ENCODE measurements at places on chromosomes 11 and 22.

DNA sequence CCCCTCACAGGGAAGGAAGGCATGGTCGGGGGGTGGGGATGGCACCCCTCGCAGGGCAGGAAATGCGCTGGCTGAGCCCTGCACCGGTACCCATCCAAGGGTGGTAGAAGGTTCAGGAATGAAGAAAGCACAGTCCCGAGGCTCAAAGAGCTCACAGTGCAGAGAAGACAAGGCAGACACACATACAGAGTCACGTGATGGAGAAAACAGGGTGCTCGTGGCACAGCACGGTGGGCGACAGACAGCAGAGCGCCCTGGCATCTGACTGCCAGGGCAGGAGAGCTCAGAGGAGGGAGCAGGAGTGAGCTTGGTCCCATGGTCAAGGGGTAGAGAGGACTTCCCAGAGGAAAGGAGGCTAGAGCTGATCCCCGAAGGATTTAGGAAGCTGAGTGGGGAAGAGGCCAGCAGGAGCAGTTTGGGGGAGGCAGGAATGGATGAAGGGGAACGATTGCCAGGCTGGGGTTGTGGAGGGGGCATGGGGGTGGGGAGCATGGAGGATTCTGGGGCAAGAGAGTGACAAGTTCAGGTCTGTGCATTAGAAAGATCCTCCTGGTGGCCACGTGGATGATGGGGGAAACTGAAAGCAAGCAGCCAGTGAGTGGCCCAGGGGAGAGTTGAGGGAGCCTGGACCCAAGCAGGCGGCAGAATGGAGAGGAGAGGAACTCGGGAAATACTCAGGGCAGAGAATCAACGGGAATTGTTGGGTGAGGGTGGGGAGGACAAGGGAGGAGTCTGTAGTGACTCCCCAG lies 43.9 kb downstream of the PDE2A start:
- DNase-seq, result peak; percentile 42

- no peak for DNase-seq
Measured at GRCh38 chr11:65639623-65640482, 2.0 kb downstream of the SIPA1 start.

DNA sequence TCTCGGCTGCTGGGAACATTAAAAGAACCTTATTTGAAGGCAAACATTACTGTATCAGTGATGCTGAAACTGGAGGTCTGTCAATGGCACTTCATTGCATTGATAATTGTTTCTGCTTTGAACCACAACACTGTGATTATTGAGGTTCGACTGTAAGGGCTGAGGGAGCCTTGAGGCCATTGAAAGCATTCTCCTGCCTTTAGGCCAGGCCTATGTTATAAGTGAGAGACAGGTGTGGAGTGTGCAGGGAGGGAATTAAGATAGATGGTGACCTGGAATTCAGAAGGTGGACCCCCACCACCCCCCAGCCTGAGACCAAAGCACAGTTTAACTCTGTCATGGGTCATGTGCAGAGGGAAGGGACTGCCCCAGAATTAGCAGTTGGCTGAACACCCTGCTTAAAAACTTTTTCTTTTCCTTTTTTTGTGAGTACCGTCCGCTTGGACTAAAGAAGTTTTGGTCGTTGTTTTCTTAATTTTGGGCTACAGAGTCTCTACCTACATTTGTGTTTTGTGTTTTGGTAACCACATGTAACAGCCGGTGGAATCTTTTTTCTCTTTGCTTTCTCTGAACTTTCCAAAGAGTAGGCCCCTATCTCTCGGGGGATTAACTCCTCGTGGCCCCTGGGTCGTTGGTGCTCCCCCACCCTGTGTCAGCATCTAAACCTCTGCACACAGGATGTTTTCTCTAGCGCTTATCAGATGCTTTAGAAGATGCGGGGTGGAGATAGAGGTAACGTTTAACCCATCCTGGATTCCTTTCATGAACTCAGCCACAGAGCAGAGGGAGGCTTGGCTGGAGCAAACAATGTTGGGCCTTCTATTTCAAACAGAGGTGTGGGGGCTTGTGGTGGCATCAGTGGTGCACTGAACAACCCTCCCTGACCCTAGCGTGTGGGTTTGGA lies 43.7 kb downstream of the ZBTB16 start:
- no peak for DNase-seq

DNA sequence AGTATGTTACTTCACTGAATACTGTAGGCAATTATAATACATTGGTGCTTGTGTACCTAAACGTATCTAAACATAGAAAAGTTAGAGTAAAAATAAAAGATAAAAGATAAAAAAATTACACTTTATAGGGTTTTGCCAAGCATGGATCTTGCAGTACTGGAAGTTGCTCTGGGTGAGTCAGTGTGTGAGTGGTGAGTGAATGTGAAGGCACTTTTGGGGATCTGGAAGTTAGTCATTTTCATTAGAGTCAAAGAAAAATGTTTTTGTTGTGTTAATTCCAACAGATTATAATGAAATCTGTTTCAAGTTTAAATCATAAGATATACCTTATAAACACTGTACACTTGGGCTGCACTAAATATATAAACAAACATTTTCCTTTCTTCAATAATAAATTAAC lies 3.3 kb downstream of the SLC22A25 start:
- DNase-seq, result no peak

- no peak for DNase-seq
Measured at GRCh38 chr11:123426789-123427188, 3.3 kb upstream of the GRAMD1B start.

- no peak for DNase-seq
Measured at GRCh38 chr22:40218723-40219294, 41.1 kb downstream of the TNRC6B start.

DNA sequence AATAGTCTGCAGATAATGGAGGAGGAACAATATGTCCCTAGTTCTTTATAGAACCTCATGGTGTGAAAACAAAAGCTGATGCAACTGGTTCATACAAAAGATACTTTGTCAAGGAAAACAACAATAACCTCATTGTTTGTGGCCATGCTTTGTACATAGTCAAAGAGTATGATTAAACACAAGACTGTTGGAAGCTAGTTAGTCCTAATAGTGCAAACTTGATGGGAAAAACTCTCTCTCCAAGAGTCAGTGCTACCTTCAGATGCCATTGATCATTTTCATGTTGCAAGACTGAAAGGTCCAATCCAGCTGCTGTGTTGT lies 20.1 kb upstream of the PLAAT2 start:
- no peak for DNase-seq

DNA sequence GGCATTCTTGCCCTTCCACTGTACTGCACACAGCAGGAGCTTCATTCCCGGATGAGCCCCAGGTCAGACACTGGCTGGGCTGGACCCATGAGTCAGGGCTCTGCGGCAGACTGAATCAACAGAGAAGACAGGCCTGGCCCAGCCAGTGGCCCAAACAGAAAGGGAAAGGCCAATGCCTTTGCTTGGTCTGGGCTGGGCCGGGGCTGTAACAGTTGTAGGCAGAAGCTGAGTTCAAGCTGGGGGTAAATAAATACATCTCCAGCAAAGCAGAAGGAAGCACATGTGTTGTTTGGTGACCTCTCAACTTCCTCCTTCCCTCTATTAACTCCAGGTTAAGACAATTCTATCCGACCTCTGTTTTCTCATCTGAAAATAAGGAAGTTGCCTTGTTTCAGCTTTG lies 1.8 kb upstream of the SMIM35 start:
- DNase-seq, result peak; percentile 32

DNA sequence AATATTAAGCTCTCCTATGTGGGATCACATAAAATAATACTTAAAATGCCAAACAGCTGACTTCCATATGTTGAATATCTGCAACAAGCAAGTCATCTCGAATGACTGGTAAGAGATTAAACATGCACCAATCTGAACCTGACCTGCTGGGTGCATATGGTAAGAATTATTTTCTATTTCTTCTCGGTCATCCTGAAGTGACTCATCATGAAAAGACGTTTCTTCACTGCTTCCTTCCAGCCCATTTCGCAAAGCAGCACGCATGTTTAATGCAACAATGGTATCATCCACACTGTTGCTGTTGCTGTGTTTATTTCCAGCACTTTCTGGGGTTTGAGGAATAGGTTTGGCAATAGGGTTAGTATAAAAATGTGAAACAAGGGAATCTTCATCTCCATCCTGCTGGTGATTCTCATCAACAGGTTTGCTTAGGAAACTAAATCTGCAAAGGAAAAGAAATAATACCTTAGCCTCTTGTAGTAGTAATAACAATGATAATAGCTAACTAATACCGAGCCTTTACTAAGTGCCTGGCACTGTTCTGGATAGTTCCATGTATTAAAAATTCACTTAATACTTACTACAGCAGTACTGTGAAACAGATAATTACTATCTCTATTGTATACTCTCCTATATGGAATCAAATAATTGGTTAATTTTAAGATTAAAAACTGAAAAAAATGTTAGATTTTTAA lies 52.0 kb upstream of the CHRNA10 start:
- DNase-seq, result no peak

DNA sequence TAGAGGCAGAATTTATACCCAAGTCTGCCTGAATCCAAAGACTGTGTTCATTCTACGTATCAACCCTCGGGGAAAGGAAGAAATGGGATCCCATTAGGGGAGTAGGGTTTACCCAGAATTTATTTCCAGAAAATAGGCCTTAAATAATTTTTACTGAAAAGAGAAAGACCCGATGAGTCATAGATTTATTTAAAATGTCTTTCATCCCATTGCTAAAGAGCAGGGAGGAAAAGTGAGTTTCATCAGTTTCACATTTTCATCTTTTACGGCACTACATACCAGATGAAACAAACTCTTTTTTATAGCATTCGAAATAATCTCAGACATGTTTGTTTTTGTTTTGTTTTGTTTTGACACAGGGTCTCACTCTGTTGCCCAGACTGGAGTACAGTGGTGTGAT lies 31.3 kb downstream of the SLC1A2 start:
- DNase-seq, result no peak

- DNase-seq, result no peak
Measured at GRCh38 chr11:1872267-1872985, 19.3 kb downstream of the PRR33 start.

DNA sequence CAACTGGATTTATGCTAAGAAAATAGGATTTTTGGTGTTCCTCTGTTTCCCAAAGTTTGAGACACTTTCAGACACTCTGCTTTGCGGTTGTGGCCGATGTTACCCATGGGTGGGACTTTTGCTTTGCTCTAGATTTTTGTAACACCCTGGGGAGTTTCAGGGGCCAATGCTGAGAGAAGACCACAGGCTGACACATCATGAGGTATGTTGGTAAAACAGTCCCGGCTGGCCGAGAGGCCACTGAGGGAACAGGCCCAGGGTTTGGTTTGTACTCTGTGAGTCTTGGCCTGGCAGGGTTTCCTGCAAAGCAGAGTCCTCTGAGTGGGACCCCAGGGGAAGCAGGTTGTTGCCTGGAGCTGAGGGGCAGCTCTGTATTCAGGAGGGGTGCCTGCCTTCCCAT lies 78.5 kb upstream of the PITPNB start:
- DNase-seq, result no peak

DNA sequence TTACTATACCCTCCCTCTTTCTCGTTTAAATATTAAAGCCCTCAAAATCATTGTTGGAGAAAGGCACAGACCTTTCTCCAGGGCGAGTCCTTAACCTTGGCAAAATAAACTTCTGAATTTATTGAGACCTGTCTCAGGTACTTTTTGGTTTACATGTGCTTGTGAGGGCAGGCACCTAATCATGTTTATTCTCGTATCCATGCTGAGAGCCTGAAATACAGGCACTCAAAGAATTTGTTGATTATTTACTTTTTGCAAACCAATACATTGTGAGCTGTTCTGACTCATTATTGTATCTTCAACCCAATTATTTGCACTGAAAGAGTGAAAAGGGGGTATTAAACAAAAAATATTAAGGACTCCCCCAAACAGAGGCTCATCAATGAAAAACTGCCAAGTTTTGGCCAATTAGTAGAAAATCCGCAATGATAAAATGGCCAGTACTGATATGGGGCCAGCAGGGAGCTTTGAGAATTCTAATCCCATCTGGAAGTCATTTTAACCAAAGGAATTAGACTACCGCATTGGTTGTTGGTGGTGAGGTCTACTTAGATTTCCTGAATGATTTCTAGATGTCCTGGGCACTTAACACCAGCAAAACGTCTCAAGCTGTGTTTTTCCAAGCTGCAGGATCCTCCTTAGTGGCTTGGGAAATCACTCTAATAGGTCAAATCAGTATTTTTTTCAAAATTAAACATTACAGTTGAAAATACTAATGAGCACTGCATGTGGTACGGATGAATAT lies 157.3 kb downstream of the SWAP70 start:
- DNase-seq, result no peak

DNA sequence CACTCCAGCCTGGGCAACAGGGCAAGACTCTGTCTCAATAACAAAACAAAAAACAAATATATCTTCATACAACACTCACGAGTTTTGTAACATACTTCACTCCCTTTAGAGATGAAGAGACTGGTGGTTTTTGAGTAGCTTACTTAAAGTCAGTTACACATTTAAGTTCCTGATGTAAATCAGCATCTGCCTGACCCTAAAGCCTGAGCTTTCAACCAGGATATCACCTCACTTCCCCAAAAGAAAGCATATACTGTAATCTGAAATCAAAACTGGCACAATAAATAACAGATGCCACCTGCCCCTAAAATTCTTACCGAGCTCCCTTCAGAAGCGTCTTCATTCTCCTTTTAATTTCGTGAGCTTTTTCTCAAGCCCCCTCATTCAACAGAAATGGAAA lies 31.5 kb downstream of the LARGE1 start:
- no peak for DNase-seq

GRCh38 chr11:121479698-121480238 lies 27.0 kb upstream of the SORL1-AS1 start:
- DNase-seq, result no peak

GRCh38 chr11:69923196-69923595 lies 104.0 kb upstream of the FGF3 start:
- DNase-seq, result no peak

GRCh38 chr11:77470971-77471370 lies 2.9 kb downstream of the PAK1 start:
- DNase-seq, result no peak

GRCh38 chr11:111408789-111409727 lies 30.0 kb upstream of the POU2AF1 start:
- DNase-seq, result peak; percentile 35

GRCh38 chr11:121393855-121394254 lies 58.3 kb upstream of the SORL1 start:
- no peak for DNase-seq

DNA sequence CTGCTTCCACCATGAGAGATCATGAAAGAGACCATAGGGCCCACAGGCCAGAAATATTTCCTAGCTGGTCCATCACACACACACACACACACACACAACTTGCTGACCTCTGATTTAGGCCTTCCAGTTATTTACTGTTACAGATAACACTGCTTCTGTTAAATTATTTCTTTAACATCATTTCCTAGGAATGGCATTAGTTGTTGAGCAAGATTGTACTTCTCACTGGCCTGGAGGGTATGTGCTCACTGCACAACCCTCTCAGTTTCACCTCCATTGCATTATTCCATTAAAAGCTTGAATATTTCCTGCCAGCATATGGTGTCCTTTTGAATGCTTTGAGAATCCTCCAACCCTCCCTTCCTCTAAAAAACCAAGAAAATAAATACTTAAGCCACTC lies 104.4 kb downstream of the MICAL2 start:
- DNase-seq, result no peak

- DNase-seq, result no peak
Measured at GRCh38 chr11:57536947-57537619, at the start of gene SMTNL1. Gene SMTNL1 (plus strand): TSS chr11:57537595. CDS start chr11:57542643, 5,048 bp downstream.

- no peak for DNase-seq
Measured at GRCh38 chr11:128482512-128483191, 104.7 kb downstream of the ETS1 start.
